ENCODE measurements at places on chromosomes 2 and 18.

DNA sequence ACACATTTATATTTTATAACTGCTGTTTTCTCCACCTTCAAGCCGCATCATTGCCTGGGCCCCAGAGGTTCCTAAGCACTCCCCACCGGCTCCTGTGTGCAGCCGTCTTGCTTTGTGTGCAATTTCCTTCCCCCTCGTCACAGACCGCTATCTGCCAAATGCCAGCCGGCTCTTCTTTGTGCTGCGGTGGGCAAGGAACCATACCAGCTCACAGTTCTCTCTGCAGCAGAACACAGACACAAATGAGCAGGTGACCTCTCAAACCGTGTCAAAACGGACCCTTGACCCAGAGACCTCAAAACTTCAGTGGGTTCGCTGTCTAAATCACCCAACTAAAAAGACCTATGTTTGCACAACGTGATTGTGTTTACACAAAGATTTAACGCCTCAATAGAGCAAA is 58.2 kb downstream of the KLF7 start:
- peak overlapping the region; percentile 36 for H3K4me3 ChIP-seq
- peak overlapping the region; percentile 38 for H3K27ac ChIP-seq
- peaks cover 72% of the 10 kb centered on the region for H3K4me1 ChIP-seq
- H3K36me3 ChIP-seq, result peaks cover 12% of the 10 kb centered on the region

DNA sequence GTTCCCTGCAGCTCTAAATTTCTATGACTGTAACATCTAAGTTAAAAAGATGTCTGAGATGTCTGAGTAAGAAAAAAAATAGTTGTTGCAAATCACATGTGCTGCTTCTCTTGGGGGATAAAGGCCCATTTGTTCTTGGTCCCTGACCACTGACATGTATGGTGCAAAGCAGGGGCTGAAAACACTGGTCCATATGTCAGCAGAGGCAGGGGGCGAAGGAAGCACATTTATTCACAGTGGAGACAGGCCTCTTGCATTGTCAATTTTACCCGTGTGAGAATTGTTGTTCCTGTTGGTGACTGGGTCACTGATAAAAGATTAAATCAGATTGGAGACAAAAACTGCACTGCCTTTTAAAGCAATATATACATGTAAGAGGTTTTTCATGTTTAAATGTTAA is 38.8 kb downstream of the PRKCE start:
- no peaks in the 10 kb centered on the region for H3K36me3 ChIP-seq
- DNase-seq, result no peak
- H3K4me3 ChIP-seq, result no peak overlapping the region
- H3K27me3 ChIP-seq, result no peaks in the 10 kb centered on the region

DNA sequence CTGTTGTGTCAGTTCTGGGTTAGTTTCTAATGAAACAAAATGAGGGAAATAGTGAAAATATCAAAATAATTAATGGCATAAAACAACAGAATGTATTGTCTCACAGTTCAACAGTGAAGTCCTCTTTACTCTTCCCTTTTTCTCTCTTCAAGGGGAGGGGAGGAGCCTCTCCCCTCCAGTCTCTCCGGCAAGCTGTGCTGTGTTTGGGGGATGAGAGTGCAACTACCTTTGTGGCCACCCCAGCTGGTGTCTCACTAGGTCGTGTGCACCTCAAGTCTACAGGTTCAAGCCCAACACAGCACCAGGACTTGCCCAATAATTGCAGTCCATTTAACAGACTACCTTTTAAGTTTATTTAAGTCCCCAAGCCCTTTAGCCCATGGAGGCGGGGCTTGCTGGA is 271.7 kb upstream of the DOK6 start:
- no peaks in the 10 kb centered on the region for H3K36me3 ChIP-seq
- H3K27me3 ChIP-seq, result no peaks in the 10 kb centered on the region
- DNase-seq, result no peak

GRCh38 chr2:195251214-195251613 is 405.8 kb upstream of the SLC39A10 start:
- H3K27ac ChIP-seq, result no peak overlapping the region
- peaks cover 29% of the 10 kb centered on the region for H3K36me3 ChIP-seq
- H3K4me1 ChIP-seq, result no peaks in the 10 kb centered on the region
- H3K27me3 ChIP-seq, result no peaks in the 10 kb centered on the region
- no peak overlapping the region for H3K4me3 ChIP-seq
- no peak for DNase-seq

DNA sequence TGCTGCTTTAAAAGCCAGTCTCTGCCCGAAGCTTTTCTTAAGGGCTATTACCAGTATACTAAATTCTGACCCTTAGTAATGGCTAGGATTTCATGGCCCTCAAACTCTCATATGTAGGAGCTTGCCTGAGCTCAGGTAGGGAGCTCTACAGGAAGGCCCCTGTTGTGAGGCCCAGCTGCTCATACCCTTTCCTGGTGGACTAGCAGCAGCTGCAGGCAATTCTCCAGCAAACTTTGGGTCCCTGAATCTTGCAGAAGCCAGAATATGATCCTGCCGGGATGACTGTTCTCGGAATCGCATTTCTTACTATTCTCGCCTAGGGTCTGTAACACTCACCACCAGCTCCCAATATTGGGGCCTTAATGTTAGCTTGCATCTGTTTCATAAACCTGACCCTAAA is 106.4 kb upstream of the SERTAD2 start:
- no peak overlapping the region for H3K27ac ChIP-seq
- H3K27me3 ChIP-seq, result no peaks in the 10 kb centered on the region
- H3K4me1 ChIP-seq, result peaks cover 3% of the 10 kb centered on the region
- no peaks in the 10 kb centered on the region for H3K36me3 ChIP-seq

DNA sequence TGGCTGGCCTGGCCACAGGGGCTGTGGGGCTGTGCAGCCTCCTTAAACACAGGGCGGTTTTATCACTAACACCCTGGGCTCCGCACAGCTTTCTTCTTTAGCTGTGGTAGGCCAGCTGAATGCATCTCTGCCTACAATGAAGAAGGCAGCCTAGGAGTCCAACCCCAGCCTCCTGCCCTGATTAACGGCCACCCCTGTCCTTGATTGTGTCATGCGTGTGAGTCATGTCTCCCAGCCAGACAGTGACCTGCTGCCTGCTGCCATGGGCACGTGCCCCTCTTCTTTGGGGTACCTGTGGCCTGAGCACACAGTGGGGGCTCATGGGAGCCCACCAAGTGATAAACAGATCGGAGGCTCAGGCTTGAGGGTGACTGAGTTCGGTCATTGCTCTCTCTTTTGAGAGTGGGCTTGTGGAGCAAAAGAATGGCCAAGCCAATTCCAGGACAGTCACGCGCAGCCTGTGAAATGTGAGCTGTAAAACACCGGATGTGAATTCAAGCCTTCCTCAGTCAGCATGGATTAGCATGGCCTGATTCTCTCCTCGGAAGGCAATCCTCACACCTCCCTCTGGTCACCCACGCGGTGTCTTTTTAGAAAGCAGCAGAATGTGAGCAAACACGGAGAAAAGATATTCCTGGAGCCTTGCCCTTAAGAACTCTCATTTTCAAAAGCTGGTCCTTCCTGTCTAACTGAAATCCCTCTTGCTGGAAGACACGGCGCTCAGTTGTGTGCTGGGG is 144.1 kb downstream of the CELF4 start:
- H3K27me3 ChIP-seq, result peaks cover 4% of the 10 kb centered on the region
- no peaks in the 10 kb centered on the region for H3K4me1 ChIP-seq
- H3K36me3 ChIP-seq, result no peaks in the 10 kb centered on the region
- no peak for DNase-seq
- no peak overlapping the region for H3K4me3 ChIP-seq

DNA sequence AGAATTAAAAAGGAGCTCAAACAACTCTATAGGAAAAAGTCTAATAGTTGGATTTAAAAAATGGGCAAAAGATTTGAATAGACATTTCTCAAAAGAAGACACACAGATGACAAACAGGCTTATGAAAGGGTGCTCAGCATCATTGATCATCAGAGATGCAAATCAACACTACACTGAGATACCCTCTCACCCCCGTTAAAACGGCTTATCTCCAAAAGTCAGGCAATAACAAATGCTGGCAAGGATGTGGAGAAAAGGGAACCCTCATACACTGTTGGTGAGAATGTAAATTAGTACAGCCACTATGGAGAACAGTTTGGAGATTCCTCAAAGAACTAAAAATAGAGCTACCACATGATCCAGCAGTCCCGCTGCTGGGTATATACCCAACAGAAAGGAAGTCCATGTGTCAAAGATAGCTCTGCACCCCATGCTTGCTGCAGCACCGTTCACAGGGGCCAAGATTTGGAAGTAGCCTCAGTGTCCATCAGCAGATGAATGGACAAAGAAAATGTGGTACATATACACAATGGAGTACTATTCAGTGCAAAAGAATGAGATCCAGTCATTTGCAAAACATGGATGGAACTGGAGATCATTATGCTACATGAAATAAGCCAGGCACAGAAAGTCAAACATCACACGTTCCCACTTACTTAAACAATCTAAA is 46.7 kb upstream of the B3GNT7 start:
- DNase-seq, result no peak
- no peaks in the 10 kb centered on the region for H3K36me3 ChIP-seq
- H3K4me3 ChIP-seq, result no peak overlapping the region
- no peaks in the 10 kb centered on the region for H3K27me3 ChIP-seq

GRCh38 chr2:130864830-130865800 is 28.4 kb downstream of the ARHGEF4 start:
- H3K36me3 ChIP-seq, result no peaks in the 10 kb centered on the region
- no peak overlapping the region for H3K27ac ChIP-seq
- peaks cover 2% of the 10 kb centered on the region for H3K27me3 ChIP-seq
- H3K4me3 ChIP-seq, result no peak overlapping the region

DNA sequence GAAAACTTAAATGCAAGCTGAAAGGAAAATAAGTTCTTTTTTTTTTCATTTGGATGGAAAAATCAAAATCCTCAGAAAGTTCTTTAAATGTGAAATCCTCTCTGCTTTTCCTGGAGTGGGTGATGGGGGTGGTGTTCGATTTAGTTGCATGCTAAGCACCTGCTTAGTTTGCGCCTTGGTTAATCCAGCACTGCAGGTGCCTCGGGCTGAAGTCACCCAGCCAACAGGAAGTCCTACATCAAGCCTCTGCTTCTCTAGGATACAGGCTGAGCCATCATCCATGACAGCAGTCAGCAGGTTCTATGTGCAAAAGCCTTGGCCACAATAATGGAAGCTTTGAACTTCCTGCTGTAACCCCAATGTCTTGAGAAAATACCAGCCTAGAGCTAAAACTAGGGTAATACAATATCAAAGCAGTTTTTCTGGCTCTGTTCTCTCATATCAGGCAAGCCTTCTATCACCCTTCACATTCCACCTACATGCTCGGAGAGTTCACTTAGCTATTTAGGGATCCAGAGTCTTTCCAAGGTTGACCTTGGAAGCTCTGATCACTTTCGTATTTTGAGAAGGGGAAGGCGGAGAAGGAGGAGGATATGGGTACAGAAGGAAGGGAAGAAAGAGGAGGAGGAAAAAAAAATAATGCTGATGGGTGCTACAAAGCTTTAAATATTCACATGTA is 116.1 kb upstream of the LRRTM1 start:
- H3K4me1 ChIP-seq, result no peaks in the 10 kb centered on the region
- H3K27me3 ChIP-seq, result no peaks in the 10 kb centered on the region
- H3K36me3 ChIP-seq, result no peaks in the 10 kb centered on the region
- no peak overlapping the region for H3K27ac ChIP-seq
- no peak for DNase-seq

GRCh38 chr18:75409806-75410205 is 17.7 kb downstream of the SMIM21 start:
- no peak overlapping the region for H3K4me3 ChIP-seq
- no peak for DNase-seq
- H3K27me3 ChIP-seq, result peaks cover 7% of the 10 kb centered on the region
- no peak overlapping the region for H3K27ac ChIP-seq
- peaks cover 4% of the 10 kb centered on the region for H3K4me1 ChIP-seq

DNA sequence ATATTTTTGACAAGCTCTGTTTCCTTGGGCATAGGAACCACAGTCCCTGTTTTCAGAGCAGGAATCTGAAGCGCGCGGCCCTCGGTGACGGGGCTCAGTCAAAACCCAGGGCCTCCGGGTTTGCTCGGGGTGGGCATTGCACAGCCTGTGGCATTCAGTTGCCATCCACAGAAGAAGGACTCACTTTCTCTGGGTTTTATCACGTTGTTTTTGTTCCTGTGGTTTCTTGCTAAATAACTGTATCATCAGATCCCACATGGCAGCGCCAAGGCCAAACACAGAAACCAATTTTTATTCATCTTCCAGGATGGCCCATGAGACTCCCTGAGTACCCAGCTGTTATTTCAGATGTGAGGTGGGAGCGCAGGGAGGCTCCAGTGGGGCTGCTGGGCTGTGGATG is 35.6 kb downstream of the SGPP2 start:
- no peak for DNase-seq
- no peak overlapping the region for H3K4me3 ChIP-seq
- no peak overlapping the region for H3K27ac ChIP-seq

DNA sequence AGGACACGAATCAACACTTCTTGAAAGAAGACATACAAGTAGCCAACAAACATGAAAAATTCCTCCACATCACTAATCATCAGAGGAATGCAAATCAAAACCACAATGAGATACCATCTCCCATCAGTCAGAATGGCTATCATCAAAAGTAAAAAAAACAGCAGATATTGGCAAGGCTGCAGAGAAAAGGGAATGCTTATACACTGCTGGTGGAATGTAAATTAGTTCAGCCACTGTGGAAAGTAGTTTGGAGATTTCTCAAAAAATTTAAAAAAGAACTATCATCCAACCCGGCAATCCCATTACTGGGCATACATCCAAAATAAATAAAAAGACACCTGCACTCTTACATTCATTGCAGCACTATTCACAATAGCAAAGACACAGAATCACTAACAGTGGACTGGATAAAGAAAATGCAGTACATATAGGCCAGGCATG is 78.7 kb downstream of the GRB14 start:
- H3K4me1 ChIP-seq, result no peaks in the 10 kb centered on the region
- H3K27me3 ChIP-seq, result peaks cover 4% of the 10 kb centered on the region
- no peak overlapping the region for H3K4me3 ChIP-seq
- no peaks in the 10 kb centered on the region for H3K36me3 ChIP-seq

- peaks cover 6% of the 10 kb centered on the region for H3K36me3 ChIP-seq
- no peak overlapping the region for H3K4me3 ChIP-seq
- no peak for DNase-seq
- H3K27me3 ChIP-seq, result peaks cover 4% of the 10 kb centered on the region
Measured at GRCh38 chr2:210663631-210664089, 107.3 kb downstream of the CPS1 start.

GRCh38 chr18:12885500-12885899 is 1.5 kb upstream of the PTPN2 start:
- H3K27me3 ChIP-seq, result no peaks in the 10 kb centered on the region
- no peak for DNase-seq

DNA sequence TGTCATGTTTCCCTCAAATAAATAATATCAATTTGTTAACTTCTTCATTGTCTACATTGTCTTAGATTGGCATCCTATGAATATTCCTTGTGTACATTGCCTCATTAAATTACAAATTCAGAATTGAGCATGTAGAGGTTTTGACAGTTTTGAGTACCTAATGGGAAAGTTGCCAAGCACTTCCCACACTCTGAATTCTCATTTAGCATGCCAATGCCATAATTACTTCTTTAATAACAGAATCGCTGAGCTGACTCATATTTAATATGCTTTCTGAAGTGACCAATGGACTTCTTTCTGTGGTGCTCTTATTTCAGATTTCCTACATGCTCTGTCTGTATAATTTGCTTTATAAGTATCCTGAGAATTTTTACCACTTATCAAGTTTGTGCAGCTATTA is 114.4 kb upstream of the NOL4 start:
- no peak for DNase-seq
- H3K36me3 ChIP-seq, result no peaks in the 10 kb centered on the region
- H3K27ac ChIP-seq, result no peak overlapping the region
- no peaks in the 10 kb centered on the region for H3K4me1 ChIP-seq
- H3K4me3 ChIP-seq, result no peak overlapping the region
- no peaks in the 10 kb centered on the region for H3K27me3 ChIP-seq
